ENCODE measurements at places on chromosomes 2 and 18. TPM values are rescaled to one million over a fixed set of nuclear protein-coding genes. Genes with fewer than 3 reads are reported as not detected.

Gene SCLY
- total RNA-seq = 12.9 TPM

Gene MAP3K19
- not detected for total RNA-seq

Gene OR6B2
- total RNA-seq = not detected

Gene UGT1A6
- total RNA-seq = 35.8 TPM

Gene VWA3B
- not detected for total RNA-seq

Gene SCN3A
- not detected for total RNA-seq

Gene NYAP2
- total RNA-seq = not detected

Gene MYOM1
- total RNA-seq = 0.09 TPM

Gene FTCDNL1
- total RNA-seq = 0.09 TPM

Gene TMEM178A
- total RNA-seq = 0.56 TPM

Gene DTNA
- total RNA-seq = 5.1 TPM
